ENCODE measurements at places on chromosomes 16 and 17.

DNA sequence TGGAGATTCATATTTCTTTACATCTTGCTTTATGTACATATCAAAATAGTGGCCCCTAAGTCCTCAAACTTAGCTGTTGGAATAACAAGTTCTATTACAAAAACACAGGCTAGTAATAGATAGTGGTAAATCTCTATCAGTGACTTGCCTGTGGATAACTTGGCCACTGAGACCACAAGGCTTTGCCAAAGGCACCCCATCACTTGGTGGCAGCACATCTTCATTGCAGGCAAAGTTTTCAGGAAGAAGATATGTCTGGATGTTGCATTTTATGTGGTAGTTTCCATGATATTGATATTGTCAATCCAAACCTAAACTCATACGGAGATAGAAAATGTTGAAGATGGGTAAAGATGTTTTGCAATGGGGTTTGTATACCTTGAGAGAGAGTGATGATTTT lies 58.5 kb downstream of the KNOP1 start:
- H3K4me3 ChIP-seq, result no peak overlapping the region
- H3K27me3 ChIP-seq, result no peaks in the 10 kb centered on the region
- peaks cover 20% of the 10 kb centered on the region for H3K36me3 ChIP-seq
- no peak overlapping the region for H3K27ac ChIP-seq
- no peaks in the 10 kb centered on the region for H3K4me1 ChIP-seq

- H3K27ac ChIP-seq, result no peak overlapping the region
- H3K36me3 ChIP-seq, result peaks cover 4% of the 10 kb centered on the region
- H3K4me1 ChIP-seq, result peaks cover 23% of the 10 kb centered on the region
Observed at GRCh38 chr16:15498427-15499175, 64.2 kb downstream of the BMERB1 start.

DNA sequence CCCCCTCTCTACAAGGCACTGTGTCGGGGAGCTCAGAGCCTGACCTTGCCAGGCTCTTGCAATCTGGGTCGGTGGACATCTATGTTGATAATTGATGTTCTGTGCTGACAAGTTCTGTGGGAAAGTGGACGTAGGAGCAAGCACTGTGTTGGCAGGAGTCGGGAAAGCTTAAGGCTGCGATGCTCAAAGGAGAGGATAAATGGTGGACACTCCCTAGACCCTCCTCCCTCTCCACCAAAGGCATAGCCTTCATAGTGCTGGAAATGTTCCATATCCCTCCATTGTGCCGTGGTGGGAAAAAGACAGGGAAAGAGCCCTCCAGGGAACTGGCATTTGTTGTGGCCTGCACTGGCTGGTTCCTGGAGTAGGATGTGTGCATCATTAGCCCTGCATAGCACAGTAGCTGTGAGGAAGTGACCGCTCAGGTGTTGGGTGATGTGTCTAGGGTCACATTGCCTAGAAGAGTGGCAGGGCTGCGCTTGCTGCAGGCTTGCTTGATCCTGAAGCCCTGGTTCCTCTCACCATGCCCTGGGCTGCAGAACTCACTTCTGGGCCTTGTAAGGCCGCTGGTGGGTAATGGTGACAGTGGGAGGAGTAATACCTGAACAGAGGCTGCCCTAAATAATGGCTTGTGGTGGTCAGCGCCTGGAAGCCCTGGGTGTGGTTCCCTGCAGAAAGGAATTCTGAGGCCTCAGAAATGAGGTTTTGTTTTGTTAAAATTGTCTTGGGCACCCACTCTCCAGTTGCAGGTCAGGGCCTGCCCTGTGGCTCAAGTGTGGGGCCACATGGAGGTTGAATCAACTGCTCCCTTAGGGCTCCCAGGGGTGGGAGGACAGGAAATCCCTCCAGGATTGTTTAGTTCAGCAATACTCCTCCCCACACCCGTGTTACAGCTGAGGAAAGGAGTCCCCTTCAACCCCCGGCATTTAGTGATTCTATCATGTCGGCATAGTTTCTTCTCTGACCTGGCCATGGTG lies 62.6 kb downstream of the KSR1 start:
- peaks cover 61% of the 10 kb centered on the region for H3K4me1 ChIP-seq
- peaks cover 5% of the 10 kb centered on the region for H3K36me3 ChIP-seq
- no peaks in the 10 kb centered on the region for H3K27me3 ChIP-seq
- no peak overlapping the region for H3K4me3 ChIP-seq
- peak overlapping the region; percentile 17 for H3K27ac ChIP-seq

DNA sequence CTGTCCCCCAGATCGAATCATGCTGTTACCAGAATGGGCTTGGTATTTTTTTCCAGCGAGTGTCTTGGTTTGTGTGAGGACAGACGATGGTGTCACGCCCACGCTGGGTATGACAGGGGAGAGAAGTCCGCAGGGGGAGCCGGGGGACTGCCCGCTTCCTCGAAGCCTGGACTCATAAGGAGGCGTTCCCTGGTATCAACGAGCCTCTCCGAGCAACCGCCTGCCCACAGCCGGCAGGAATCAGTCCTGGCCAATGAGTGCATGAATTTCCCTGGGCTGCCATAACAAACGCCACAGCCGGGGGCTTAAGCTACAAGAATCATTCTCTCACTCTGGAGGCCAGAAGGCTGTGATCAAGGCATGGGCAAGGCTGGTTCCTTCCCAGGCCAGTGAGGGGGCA lies 26.1 kb upstream of the JPH3 start:
- H3K4me3 ChIP-seq, result no peak overlapping the region
- no peaks in the 10 kb centered on the region for H3K4me1 ChIP-seq
- H3K27ac ChIP-seq, result no peak overlapping the region
- no peak for DNase-seq
- no peaks in the 10 kb centered on the region for H3K36me3 ChIP-seq
- peaks cover 3% of the 10 kb centered on the region for H3K27me3 ChIP-seq

DNA sequence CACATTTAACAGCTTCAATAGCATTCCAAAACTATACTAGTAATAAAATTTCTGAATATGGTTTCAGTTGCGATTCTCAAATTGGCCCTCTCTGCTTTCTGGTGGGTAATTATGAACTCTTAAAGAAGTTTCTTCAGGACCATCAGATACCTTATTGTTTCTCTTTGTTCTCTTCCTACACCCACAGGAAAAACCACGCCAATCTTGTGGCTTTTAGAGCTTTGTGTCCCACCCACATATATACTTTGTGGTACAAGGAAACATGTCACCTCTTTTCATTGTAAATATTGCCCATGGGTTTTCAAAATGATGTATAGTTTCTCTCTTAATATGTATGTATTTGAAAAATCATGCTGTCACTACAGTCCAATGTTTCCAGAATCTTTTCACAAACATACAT lies 12.1 kb downstream of the ABCA9 start:
- no peak overlapping the region for H3K4me3 ChIP-seq
- no peak overlapping the region for H3K27ac ChIP-seq
- DNase-seq, result no peak
- peaks cover 16% of the 10 kb centered on the region for H3K4me1 ChIP-seq
- H3K36me3 ChIP-seq, result no peaks in the 10 kb centered on the region

GRCh38 chr17:1965556-1966273 lies 59.4 kb downstream of the RTN4RL1 start:
- H3K4me1 ChIP-seq, result no peaks in the 10 kb centered on the region
- H3K36me3 ChIP-seq, result no peaks in the 10 kb centered on the region
- no peak for DNase-seq
- peaks cover 9% of the 10 kb centered on the region for H3K27me3 ChIP-seq
- H3K4me3 ChIP-seq, result no peak overlapping the region
- H3K27ac ChIP-seq, result no peak overlapping the region

- DNase-seq, result no peak
- peaks cover 50% of the 10 kb centered on the region for H3K36me3 ChIP-seq
- H3K27ac ChIP-seq, result no peak overlapping the region
- H3K4me3 ChIP-seq, result no peak overlapping the region
- peaks cover 7% of the 10 kb centered on the region for H3K4me1 ChIP-seq
Observed at GRCh38 chr17:36578671-36579070, 13.0 kb upstream of the DHRS11 start.

DNA sequence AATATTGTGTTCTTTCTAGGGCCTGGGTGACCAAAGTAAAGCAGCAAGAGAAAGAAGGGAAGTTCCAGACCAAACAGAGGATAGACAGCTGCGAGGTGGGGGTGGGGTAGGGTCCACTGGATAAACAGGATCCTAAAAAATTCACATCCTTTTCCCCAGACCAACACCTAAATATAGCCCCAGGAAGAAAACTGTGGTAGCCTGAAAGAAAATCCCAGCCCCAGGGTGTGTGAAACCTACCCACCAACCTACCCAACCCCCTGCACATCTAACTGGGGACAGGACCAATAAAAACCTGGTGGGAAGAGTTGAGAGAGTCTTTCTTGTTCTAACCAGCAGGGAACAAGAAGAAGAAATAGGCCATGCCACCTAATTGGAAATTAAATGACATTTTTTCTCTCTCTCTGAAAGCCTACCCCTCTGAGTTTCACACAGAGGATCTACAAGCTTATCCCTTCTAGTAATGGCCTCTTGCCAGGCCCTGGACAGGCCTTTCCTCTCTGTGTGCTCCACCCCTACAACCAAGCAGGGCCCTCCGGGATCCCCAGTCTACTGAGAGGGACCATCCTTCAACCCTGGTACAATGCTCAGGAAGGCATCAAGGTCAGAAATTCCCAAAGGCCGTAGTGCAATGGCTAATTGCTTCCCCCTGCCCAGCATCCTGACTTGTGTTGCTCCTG lies 12.0 kb downstream of the MYO18A start:
- DNase-seq, result no peak
- H3K4me1 ChIP-seq, result no peaks in the 10 kb centered on the region
- H3K27ac ChIP-seq, result no peak overlapping the region
- peaks cover 1% of the 10 kb centered on the region for H3K36me3 ChIP-seq

- H3K4me1 ChIP-seq, result peaks cover 20% of the 10 kb centered on the region
- no peaks in the 10 kb centered on the region for H3K36me3 ChIP-seq
- no peak overlapping the region for H3K4me3 ChIP-seq
- DNase-seq, result no peak
- H3K27me3 ChIP-seq, result peaks cover 3% of the 10 kb centered on the region
- H3K27ac ChIP-seq, result no peak overlapping the region
Observed at GRCh38 chr16:67971111-67971510, 2.7 kb upstream of the SLC12A4 start.

DNA sequence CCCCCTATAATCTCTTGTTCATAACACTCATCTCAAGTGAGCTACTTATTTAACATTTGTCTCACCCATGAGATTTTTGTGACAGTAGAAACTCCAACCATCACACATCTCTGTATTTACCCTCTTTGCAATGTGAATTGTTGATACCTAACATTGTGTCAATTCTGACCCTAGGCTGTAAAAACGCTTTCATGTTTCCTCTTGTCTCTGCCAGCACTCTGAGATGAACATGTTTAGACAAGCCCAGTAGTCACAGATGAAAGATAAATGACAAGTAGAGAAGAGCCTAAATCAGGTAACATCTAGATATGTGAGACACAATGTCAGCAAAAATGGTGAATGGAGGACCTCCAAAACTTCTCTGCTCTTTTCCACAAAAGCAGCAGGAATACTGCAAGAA lies 1254.5 kb upstream of the GOT2 start:
- H3K4me1 ChIP-seq, result no peaks in the 10 kb centered on the region
- H3K4me3 ChIP-seq, result no peak overlapping the region
- H3K36me3 ChIP-seq, result no peaks in the 10 kb centered on the region
- no peak for DNase-seq
- H3K27ac ChIP-seq, result no peak overlapping the region

DNA sequence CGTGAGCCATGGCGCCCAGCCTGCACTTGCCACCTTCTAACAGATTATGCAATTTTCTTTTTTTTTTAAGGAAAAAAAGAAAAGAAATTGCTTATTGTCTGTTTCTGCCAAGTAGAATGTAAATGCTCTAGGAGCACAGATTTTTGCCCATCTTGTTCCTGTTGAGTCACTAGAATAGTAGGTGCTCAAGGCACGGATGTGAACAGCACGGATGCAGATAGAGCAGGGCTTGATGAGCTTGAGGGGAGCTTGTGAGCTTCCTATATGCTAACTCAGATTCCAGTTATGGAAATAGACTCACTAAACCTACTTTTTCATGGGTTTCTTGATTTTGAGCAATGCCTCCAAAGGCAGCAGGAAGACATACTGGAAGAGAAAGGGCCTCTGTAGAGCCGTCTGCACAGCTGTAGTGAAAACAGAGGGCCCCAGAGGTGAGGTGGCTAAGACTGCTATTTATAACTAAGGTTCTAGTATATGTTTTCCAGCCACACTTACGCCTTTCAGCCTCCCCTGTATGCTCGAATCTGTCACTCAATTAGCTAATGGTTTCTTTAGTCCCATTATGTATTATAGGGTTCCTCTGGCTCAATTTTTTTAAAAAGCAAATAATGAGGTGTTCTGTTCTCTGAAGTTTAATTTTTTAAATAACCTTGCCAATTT lies 72.8 kb downstream of the WWP2 start:
- no peak overlapping the region for H3K27ac ChIP-seq
- H3K4me1 ChIP-seq, result peaks cover 4% of the 10 kb centered on the region
- no peak overlapping the region for H3K4me3 ChIP-seq
- peaks cover 4% of the 10 kb centered on the region for H3K36me3 ChIP-seq
- H3K27me3 ChIP-seq, result no peaks in the 10 kb centered on the region

DNA sequence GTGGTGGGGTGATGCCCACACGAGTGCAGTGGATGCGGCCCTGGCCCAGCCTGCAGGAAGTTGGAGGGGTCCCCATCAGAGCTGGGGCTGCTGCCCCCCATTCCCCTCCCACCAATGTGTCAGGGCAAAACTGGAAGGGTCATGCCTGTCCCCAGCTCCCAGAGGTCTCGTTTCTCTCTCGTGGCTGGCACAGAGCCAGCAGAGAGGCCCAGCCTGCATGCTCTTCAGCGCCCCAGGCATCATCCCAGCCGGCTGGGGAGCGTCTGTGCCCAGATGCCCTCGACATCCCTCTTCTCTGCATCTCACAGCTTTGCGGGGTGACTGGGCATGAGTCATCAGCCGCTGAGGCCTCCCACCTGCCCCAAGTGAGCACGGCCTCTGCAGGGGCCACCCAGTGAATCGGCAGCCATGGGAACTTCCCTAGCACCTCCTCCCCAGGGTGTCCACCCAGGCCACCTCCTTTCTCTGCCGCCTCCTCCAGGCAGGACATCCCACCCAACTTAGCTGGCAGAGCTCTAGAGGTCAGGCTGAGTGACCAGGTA lies 9.8 kb upstream of the CSNK1D start:
- H3K4me3 ChIP-seq, result no peak overlapping the region
- H3K27me3 ChIP-seq, result peaks cover under 1% of the 10 kb centered on the region
- H3K36me3 ChIP-seq, result no peaks in the 10 kb centered on the region
- peak; percentile 63 for DNase-seq

DNA sequence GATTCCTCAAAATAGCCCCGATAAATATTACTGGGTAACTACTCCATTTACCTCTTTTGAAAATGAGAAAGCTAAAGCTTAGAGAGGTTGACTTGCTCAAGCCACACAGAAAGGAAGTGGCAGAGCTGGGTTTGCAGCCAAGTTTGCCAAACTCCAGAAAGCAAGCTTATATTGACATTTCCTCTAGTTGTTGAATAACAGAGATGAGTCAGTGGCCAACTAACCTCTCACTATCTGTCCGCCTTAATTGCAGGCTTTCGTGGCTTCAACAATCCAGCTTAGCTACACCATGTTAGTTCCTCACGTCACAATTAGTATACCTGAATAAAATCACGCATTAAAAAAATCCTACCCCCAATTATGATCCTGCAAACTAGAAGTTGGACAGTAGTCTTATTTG lies 151.7 kb downstream of the CNTNAP4 start:
- no peaks in the 10 kb centered on the region for H3K27me3 ChIP-seq
- H3K27ac ChIP-seq, result no peak overlapping the region
- DNase-seq, result no peak
- H3K4me3 ChIP-seq, result no peak overlapping the region
- H3K36me3 ChIP-seq, result no peaks in the 10 kb centered on the region
- no peaks in the 10 kb centered on the region for H3K4me1 ChIP-seq

GRCh38 chr17:13590441-13590840 lies 11.3 kb downstream of the HS3ST3A1 start:
- no peak overlapping the region for H3K27ac ChIP-seq
- no peak overlapping the region for H3K4me3 ChIP-seq
- DNase-seq, result no peak
- H3K27me3 ChIP-seq, result peaks cover 11% of the 10 kb centered on the region
- no peaks in the 10 kb centered on the region for H3K36me3 ChIP-seq

- H3K4me3 ChIP-seq, result peak overlapping the region; percentile 37
- no peak overlapping the region for H3K27ac ChIP-seq
- H3K4me1 ChIP-seq, result no peaks in the 10 kb centered on the region
- H3K27me3 ChIP-seq, result peaks cover 15% of the 10 kb centered on the region
- DNase-seq, result peak; percentile 61
Observed at GRCh38 chr16:1150511-1150982, 2.4 kb upstream of the CACNA1H start.

Data from activated CD4-positive, alpha-beta T cell treated with anti-CD3 and anti-CD28 coated beads, Interleukin-2, amount 10 ng/mL, durations not matched to agents 24 days and 14 days (primary cell).